ENCODE measurements at places on chromosomes 6 and 20. TPM values are rescaled to one million over a fixed set of nuclear protein-coding genes. Genes with fewer than 3 reads are reported as not detected.

- H3K36me3 ChIP-seq, result no peaks in the 10 kb centered on the region
- no peak overlapping the region for H3K4me3 ChIP-seq
- no peaks in the 10 kb centered on the region for H3K27me3 ChIP-seq
- DNase-seq, result no peak
Measured at GRCh38 chr6:132865829-132866228, 51.5 kb downstream of the RPS12 start.

GRCh38 chr6:29702519-29703103, 20.6 kb upstream of the HLA-F start:
- H3K27ac ChIP-seq, result no peak overlapping the region
- no peaks in the 10 kb centered on the region for H3K4me1 ChIP-seq
- no peaks in the 10 kb centered on the region for H3K36me3 ChIP-seq
- H3K4me3 ChIP-seq, result no peak overlapping the region

DNA sequence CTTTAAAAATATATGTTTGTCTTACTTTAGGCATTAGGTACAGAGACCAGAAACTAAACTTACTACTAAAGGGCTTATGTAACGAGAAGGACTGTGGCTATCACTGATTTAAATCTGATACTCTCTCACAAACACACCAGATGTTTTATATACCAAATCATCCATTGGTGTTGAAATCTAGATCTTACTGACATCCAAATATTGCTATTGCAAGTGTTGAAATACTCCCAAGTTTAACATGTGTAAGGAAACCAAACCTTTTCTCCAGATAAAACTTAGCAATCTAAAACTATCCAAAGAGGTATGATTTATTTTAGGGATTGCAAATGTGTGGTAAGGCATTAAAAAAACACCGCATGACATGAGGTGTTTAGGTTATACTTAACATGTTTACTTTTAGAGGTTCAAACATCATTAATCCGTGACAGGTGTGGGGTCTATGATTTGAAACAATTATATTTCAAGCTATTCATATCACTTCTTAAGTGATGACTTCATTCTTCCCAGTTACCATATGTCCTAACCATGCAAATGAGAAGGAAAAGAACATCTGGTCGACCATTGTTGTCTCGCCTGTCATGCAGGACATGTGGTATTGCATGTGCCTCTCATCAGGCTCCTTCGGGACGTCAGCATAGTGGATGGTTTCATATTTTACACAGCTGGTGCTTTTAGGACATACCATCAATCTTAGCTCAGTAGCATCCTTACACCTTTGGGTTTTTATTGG, 168.3 kb upstream of the SPACA1 start:
- H3K4me1 ChIP-seq, result peaks cover 9% of the 10 kb centered on the region
- DNase-seq, result no peak
- H3K27me3 ChIP-seq, result no peaks in the 10 kb centered on the region
- no peak overlapping the region for H3K4me3 ChIP-seq

GRCh38 chr20:49973981-49974380, 8.8 kb upstream of the SNAI1 start:
- H3K36me3 ChIP-seq, result no peaks in the 10 kb centered on the region
- no peak overlapping the region for H3K4me3 ChIP-seq
- peaks cover 14% of the 10 kb centered on the region for H3K4me1 ChIP-seq

DNA sequence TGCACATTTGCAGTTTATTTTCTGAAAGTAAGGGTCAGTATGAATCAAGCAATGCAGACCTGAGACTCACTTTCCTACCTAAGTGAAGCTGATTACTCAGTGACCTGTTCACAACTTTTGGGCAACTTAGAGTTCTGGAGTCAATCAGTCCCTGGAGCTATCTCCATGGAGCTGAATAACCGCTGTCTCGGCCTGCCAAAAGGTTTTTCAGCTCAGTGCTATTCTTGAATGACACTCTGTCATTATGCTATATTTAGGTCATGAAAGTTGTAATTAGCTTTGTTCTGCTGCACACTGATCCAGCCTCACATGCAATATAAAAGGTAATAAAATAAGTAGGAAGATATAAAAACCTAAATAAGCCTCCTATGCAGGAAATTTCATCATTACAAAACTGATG, 356.0 kb downstream of the BMP2 start:
- H3K36me3 ChIP-seq, result no peaks in the 10 kb centered on the region
- no peak overlapping the region for H3K4me3 ChIP-seq
- no peak overlapping the region for H3K27ac ChIP-seq

GRCh38 chr6:80522576-80522975, 416.1 kb downstream of the BCKDHB start:
- DNase-seq, result no peak
- peaks cover 13% of the 10 kb centered on the region for H3K4me1 ChIP-seq
- no peak overlapping the region for H3K4me3 ChIP-seq
- no peaks in the 10 kb centered on the region for H3K27me3 ChIP-seq
- no peaks in the 10 kb centered on the region for H3K36me3 ChIP-seq
- H3K27ac ChIP-seq, result no peak overlapping the region

- H3K27me3 ChIP-seq, result peaks cover 3% of the 10 kb centered on the region
- no peak for DNase-seq
Measured at GRCh38 chr6:1987640-1988039, 257.8 kb downstream of the GMDS start.

DNA sequence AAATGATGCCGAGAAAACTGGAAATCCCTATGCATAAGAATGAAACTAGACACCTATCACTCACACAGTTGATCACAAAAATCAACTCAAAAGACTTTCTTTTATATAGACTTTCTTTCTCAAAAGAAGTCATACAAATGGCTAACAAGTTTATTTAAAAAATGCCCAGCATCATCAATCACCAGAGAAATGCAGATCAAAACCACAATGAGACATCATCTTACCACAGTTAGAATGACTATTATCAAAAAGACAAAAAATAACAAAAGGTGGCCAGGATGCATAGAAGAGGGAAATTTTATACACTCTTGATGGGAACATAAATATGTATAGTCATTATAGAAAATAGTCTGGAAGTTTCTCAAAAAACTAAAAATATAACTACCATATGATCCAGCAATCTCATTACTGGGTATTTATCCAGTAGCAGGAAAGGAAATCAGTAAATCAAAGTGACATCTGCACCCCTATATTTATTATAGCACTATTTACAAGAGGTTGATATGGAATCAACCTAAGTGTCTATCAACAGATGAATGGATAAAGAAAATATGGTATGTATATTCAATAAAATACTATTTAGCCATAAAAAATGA, 3.4 kb upstream of the RNF217 start:
- no peaks in the 10 kb centered on the region for H3K36me3 ChIP-seq
- DNase-seq, result no peak
- no peaks in the 10 kb centered on the region for H3K27me3 ChIP-seq
- H3K4me1 ChIP-seq, result peaks cover 7% of the 10 kb centered on the region
- H3K27ac ChIP-seq, result no peak overlapping the region

DNA sequence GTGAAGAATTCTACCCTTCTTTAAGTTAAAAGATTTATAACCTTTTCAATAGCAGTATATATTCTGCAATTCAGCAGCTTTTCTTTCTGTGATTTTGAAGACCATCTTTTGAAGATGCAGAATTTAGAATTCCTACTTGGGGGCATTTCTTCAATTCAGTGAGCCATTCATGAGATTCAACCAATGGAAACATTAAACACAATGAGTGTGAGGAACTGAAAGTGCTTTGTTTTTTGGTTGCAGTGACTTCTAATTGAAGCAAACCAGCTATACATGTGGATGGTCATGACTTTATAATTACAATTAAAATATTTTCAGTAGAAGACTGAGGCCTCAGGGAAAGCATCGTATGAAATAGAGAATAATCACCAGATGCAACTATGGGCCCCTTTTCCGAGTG, 108.3 kb downstream of the CARMIL1 start:
- H3K27me3 ChIP-seq, result no peaks in the 10 kb centered on the region
- DNase-seq, result no peak

DNA sequence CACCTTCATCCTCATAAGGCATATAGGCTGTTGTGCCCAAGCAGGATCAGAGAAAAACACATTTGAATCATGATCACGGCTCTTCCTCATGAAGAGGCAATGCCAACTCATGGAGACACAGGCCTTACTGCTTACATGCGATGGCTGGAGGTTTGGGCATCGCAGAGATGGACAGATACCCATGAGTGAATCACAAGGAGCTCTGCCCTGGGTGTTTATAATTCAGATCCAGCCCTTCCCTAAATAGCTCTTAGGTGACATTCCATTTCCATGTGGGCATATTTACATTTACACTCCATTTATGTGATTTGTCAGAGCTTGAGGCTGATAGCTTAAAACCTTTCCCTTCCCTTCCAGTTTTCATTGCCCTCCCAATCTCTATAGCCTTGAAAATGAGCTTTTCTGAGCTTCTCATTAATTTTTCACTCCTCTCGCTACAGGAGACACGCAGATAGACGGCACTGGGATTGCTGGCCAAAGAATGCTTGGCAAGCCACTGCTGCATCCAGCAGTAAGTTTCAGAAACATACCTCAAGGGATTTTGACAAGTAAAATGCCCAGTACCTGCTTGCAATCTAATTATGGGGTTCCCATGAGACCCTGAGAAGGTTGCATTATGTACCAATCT, 249.1 kb downstream of the TBC1D7 start:
- H3K27ac ChIP-seq, result no peak overlapping the region
- peaks cover 4% of the 10 kb centered on the region for H3K4me1 ChIP-seq
- no peaks in the 10 kb centered on the region for H3K36me3 ChIP-seq
- no peak for DNase-seq
- no peaks in the 10 kb centered on the region for H3K27me3 ChIP-seq
- no peak overlapping the region for H3K4me3 ChIP-seq

DNA sequence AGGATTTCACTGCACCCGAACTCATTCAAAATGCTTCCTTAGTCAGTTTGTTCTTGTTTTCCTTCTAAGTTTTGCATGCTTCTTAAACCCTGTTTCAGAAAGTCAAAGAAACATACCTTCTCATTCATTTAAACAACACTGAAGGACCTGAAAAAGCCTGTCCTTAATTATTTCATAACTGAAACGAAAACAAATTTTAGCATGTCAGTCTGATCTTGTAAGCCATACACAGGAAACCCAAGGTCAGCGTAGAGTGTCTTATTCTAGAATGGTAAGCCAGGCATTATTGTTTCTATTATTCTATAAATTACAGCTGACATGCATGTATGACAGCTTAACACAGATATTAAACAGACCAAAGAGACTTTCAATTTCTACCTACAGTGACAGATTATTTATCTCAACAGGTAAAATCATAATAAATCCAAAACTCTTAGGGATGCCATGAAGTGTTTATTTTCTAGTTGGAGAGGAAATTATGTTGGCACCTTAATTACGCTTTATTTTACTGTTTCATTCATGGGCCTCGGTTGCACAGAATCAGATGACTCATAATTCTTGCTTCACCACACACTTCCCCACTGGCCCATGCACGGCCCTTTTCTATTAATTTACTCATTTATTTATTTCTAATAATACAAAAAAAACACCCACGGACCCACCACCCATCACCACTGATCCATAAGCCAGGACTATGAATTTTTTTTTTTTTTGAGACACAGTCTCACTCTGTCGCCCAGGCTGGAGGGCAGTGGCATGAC, 39.3 kb upstream of the DUSP22 start:
- peaks cover 15% of the 10 kb centered on the region for H3K27me3 ChIP-seq
- H3K27ac ChIP-seq, result no peak overlapping the region
- no peak for DNase-seq
- H3K4me1 ChIP-seq, result no peaks in the 10 kb centered on the region
- H3K36me3 ChIP-seq, result no peaks in the 10 kb centered on the region

GRCh38 chr20:35187584-35188190, 15.8 kb downstream of the PROCR start:
- no peaks in the 10 kb centered on the region for H3K36me3 ChIP-seq
- no peak overlapping the region for H3K27ac ChIP-seq
- no peak for DNase-seq

DNA sequence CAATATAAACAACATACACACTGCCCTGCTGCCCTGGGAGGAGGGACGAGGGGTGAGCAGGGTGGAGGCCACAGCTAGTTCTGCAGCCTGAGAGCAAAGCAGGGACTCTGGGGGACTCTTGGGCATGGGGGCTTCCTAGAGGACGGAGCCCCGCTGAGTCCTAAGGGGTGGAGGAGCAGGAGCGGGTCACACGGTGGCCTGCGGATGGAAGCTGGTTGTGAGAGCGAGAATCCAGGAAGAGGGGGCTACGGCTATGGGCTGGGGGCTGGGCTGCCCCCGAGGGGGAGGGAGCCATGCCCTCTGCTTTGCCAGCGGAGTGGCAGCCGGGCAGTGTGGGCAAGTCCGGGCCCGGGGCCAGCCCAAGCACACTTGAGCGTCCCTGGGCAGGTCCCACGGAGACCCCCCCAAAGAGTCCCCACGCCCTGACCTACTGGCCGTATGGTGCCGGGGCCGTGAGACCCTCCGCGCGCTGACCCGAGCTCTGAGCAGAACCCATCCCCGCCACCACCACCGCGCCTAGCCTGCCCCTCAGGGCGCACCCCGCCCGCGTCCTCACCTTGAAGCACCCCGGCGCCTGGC, 369 bp downstream of the ADAM33 start:
- H3K4me1 ChIP-seq, result peaks cover 4% of the 10 kb centered on the region
- H3K27ac ChIP-seq, result no peak overlapping the region
- peak overlapping the region; percentile 37 for H3K4me3 ChIP-seq
- H3K36me3 ChIP-seq, result no peaks in the 10 kb centered on the region
- H3K27me3 ChIP-seq, result peaks cover 75% of the 10 kb centered on the region

The PTCHD4 gene
- total RNA-seq, result 4.8 TPM

The ZBTB9 gene
- total RNA-seq, result 15.4 TPM

The DCDC2 gene
- total RNA-seq, result 22.2 TPM

The CNR1 gene
- total RNA-seq, result 26.2 TPM

The ACSS1 gene
- total RNA-seq, result 0.72 TPM

The DYNLT2 gene
- total RNA-seq, result 1.8 TPM

The OR2B6 gene
- not detected for total RNA-seq
